ENCODE measurements at places on chromosomes 3 and 15.
A peak's percentile ranks its signal among the peaks of the same experiment; 100 is the strongest.

GRCh38 chr3:12073106-12073505 is 68.9 kb downstream of the SYN2 start:
- DNase-seq, result no peak

GRCh38 chr3:133830071-133830470 is 24.5 kb downstream of the SRPRB start:
- no peak for DNase-seq

DNA sequence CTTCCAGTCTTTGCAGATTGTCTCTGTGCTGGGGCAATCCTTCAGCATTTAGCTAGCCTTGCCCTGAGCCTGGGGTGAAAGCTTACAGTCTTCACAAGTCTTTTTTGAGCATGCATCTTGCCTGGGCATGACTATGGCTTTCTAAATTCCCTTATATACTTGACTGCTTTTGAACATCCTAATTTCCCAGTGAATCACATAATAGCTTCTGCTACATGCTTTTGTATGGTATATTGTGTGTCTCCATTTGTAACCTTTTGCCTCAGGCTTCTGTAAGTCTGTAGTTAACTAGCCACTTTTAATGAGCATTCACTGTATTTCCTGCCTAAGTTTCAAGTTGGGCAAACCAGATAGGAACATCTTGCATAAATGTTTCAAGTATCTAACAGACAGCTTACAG is 76.8 kb downstream of the CHCHD4 start:
- no peak for DNase-seq

- DNase-seq, result peak; percentile 23
Observed at GRCh38 chr3:66038726-66039589, at the start of gene MAGI1. TSS of gene MAGI1 (minus strand) at chr3:66038918. CDS start at chr3:66038308, 610 bp downstream.

DNA sequence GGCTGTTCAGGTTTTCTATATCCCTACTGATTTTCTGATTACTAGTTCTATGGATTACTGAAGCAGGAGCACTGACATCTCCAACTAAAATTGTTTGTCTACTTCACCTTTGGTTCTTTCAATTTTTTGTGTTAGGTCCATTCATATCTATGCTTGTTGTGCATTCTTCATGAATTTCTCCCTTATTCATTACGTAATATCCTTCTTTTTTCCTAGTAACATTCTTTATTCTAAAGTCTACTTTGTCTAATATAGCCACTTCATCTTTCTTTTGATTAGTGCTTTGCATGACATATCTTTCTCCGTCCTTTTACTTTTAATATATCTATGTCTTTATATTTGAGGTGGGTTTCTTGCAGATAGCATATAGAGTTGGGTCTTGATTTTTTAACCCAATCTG is 116.3 kb upstream of the BHLHE40 start:
- no peak for DNase-seq
